ENCODE measurements at places on chromosomes 5 and 9.

DNA sequence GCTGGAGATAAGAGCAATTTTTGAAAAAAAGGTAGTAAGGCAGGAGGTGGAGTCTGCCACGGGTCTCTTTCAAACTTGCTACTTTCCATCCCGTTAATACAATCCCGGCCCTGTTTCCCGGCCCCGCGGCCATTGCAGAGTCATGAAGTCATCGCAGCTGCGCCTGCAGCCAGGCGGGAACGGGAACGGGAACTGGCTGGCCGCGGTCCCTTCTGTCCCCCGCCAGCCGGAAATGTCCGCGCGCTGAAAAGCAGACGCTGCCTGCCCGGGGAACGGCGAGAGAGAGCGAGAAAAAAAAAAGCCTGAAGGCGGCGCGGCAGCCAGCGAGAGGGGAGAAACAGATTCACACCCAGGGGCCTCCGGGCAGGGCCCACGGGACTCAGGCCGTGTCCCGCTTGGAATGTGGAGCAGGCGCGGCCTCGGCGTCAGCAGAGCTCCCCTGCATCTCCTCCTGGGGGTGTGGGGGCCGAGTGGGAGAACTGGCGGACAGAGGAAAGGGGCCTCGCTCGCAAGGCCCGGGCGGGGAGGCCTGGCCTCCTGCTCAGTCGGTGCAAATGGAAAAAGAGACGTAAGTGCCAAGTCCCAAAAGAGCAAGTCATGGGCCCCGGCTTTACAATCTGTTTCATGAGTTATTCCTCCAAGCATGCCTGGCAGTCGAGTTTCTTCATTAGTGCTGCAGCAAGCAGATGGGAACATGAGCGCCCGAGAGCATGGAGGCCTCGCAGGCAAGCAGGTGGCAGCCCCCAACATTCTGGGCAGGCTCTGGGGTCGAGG lies 201.2 kb upstream of the GAS1 start:
- no peak for DNase-seq

GRCh38 chr5:12570688-12571087 lies 666.4 kb upstream of the CTNND2 start:
- no peak for DNase-seq

DNA sequence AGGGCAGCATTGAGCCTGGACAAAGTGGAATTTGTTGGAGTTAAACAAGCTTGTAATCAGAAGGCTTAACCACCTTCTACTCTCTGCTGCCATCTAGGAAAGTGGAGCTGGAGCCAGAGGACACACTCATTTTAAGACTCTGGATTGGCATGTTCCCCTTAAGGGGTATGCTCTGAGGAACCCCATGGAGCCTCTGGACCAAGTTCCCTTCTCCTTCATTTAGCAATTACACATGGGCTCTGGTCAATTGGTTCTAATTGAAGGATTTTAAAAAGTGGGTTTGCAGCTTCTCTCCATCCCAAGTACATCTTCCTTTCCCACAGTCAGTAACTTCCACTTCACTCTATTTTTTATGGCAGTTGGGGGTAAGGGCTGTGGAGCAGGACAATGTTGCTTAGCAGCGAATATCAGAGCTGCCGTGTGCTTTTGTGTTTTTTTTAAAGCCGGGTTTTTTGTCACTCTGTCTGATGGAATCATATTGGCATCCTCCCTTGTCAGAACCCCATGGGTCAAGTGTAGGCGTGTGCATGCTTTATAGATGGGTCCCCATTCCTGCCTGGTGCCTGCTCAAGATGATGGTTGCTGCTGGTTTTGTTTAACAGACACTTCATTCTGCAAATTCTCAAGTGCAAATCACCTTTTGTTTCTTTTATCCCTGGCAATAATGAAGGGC lies 330.7 kb upstream of the ADAMTSL1 start:
- no peak for DNase-seq

GRCh38 chr5:71652349-71652748 lies 65.2 kb downstream of the MCCC2 start:
- DNase-seq, result no peak

DNA sequence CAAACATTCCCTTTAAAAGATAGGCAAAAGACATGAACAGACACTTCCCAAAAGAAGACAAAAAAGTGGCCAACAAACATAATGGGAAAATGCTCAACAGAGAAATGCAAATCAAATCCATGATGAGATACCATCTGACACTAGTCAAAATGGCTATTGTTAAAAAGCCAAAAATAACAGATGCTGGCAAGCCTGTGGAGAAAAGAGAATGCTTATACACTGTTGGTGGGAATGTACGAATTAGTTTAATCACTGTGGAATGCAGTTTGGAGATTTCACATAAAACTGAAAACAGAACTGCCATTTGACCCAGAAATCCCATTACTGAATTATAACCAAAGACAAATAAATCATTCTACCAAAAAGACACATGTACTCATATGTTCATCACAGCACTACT lies 58.3 kb upstream of the WDR41 start:
- DNase-seq, result no peak

- DNase-seq, result no peak
Observed at GRCh38 chr9:127142291-127142690, 19.9 kb upstream of the ANGPTL2 start.

DNA sequence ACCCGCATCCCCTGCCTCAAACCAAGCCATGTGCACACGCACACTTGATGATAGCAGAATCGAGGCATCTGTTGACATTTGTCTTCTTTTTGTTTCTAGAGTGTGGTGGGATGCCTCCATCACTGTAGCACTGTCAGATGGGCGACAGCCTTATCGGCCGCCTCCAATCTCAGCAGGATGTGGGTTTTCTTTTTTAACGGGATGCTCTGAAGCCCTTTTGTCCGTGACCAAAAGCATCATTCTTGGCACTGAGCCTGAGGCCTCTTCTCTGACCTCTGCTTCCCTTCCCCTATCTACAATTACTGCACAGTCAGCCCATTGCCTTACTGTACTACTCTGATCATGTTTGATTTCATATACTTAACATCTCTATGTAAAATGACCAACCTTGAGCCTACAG lies 78.3 kb downstream of the LMNB1 start:
- DNase-seq, result no peak

All from GM12892 (cell line).